Type B pancreatic cell (in vitro differentiated cells): ENCODE measurements at places on chromosomes 13 and 19. TPM values are rescaled to one million over a fixed set of nuclear protein-coding genes. Genes with fewer than 3 reads are reported as not detected.

PCDH20 gene
- 7.2 and 13.4 TPM in 2 replicates for total RNA-seq

PSG11 gene
- total RNA-seq = not detected in 2 replicates

SYCN gene
- total RNA-seq = not detected in 2 replicates

KLK10 gene
- total RNA-seq = 1.8 and 2.2 TPM in 2 replicates

USE1 gene
- total RNA-seq = 18.7 and 22.3 TPM in 2 replicates

ZNF433 gene
- 8.9 and 11.9 TPM in 2 replicates for total RNA-seq

DACH1 gene
- 21.2 and 39.5 TPM in 2 replicates for total RNA-seq

ACER1 gene
- not detected in 2 replicates for total RNA-seq

IGFLR1 gene
- 1.5 and 3.8 TPM in 2 replicates for total RNA-seq

ELL gene
- total RNA-seq = 13.6 and 16.7 TPM in 2 replicates

KLK15 gene
- 0.26 TPM in 1 of 2 replicates, not detected in the other for total RNA-seq

FAM216B gene
- 0.07 TPM in 1 of 2 replicates, not detected in the other for total RNA-seq

CCNA1 gene
- 3.5 and 3.7 TPM in 2 replicates for total RNA-seq

FBN3 gene
- 18.0 and 63.7 TPM in 2 replicates for total RNA-seq

ZNF865 gene
- total RNA-seq = 14.6 and 16.2 TPM in 2 replicates

BRCA2 gene
- total RNA-seq = 4.3 and 10.6 TPM in 2 replicates

ISYNA1 gene
- 278 and 303 TPM in 2 replicates for total RNA-seq
